ENCODE measurements at places on chromosomes 6 and 20. TPM values are rescaled to one million over a fixed set of nuclear protein-coding genes. Genes with fewer than 3 reads are reported as not detected.
A peak's percentile ranks its signal among the peaks of the same experiment; 100 is the strongest.

The DBNDD2 gene
- total RNA-seq = 7.9 TPM

The OR2B6 gene
- not detected for total RNA-seq

The OR2J3 gene
- 1.7 TPM for total RNA-seq

The BANF2 gene
- total RNA-seq = 29.5 TPM

The ANKRD66 gene
- not detected for total RNA-seq

The DUSP22 gene
- total RNA-seq = 129 TPM

The CCND3 gene
- 32.9 TPM for total RNA-seq

The PACRG gene
- 84.6 TPM for total RNA-seq

The STMND1 gene
- 19.3 TPM for total RNA-seq

- H3K36me3 ChIP-seq = no peaks in the 10 kb centered on the region
- peaks cover 5% of the 10 kb centered on the region for H3K4me1 ChIP-seq
- H3K27ac ChIP-seq = no peak overlapping the region
- DNase-seq = peak; percentile 32
These were observed 26.2 kb upstream of the NOL4L start for GRCh38 chr20:32611286-32611685.

DNA sequence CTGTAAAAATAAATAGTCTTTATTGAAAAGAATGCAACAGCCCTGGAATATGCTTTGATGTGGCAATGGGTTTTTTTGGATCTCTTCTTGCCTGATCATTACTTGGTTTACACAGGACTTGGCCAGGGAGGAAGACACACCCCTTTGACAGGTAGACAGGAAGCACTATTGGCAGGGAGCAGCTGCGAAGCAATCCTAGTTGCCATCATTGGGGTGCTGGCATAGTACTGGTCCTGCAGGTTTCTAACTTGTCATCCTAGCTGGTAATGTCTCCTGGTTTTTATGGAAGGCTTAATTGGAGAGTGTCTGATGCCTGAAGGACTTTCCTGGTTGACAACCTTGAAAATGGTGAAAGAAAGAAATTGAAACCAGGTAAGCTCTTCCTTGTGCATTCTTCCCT, 71.2 kb upstream of the CCN6 start:
- H3K27me3 ChIP-seq = no peaks in the 10 kb centered on the region
- no peak for DNase-seq
- no peaks in the 10 kb centered on the region for H3K36me3 ChIP-seq
- no peak overlapping the region for H3K27ac ChIP-seq
- no peak overlapping the region for H3K4me3 ChIP-seq

DNA sequence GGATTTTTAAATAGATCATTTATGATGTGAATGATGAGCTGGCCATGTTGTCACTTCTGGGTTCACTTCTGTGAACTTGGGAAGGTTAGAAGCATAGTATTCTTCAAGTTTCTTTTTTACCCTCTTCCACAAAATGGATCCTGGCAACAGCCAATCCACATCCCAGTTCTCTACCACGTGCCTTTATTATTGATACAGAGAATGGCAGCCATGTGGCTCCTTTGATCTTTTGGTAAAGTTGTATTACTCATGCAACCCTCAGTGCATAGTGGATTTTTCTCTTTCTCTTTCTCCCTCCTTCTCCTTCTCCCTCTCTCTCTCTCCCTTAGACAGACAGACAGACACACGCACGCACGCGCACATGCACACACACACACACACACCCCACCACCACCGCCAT, 50.0 kb downstream of the SYNDIG1 start:
- H3K4me3 ChIP-seq = no peak overlapping the region
- no peaks in the 10 kb centered on the region for H3K36me3 ChIP-seq
- DNase-seq = no peak
- no peak overlapping the region for H3K27ac ChIP-seq

- no peak overlapping the region for H3K4me3 ChIP-seq
- H3K4me1 ChIP-seq = no peaks in the 10 kb centered on the region
These were observed 79.1 kb downstream of the LYRM2 start for GRCh38 chr6:89559487-89559886.

DNA sequence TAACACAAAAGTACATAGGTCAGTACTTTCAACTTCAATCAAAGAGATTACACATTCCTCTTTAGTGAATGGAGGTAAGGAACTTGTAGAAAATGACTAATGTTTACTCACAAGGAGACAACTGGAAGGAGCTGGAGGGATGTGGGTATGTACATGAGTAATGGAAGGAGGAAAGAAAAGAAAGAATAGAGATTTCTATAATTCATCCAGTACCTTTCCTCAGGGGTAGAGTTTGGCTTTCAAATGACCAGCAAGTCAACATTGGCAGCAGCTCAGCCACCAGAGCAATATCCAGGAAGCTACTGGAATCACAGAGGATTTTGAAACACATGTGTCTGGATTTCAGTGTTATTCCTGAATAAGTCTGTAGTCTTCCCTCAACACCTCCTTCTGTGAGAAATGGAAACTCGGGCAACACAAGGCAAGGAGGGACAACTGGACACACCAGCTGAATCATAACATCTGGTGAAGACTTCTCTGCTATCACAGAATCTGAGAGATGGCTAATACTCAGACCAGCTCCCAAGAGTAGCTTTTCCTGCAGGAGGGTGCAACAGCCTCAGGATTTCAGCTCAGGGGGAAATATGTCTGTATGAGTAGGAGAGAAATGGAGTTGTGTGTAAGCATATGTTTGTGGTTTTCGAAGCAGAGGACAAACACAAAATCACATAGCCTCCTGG, 98.8 kb downstream of the HAO1 start:
- H3K27me3 ChIP-seq = no peaks in the 10 kb centered on the region
- no peaks in the 10 kb centered on the region for H3K4me1 ChIP-seq
- no peak overlapping the region for H3K27ac ChIP-seq
- H3K36me3 ChIP-seq = no peaks in the 10 kb centered on the region

DNA sequence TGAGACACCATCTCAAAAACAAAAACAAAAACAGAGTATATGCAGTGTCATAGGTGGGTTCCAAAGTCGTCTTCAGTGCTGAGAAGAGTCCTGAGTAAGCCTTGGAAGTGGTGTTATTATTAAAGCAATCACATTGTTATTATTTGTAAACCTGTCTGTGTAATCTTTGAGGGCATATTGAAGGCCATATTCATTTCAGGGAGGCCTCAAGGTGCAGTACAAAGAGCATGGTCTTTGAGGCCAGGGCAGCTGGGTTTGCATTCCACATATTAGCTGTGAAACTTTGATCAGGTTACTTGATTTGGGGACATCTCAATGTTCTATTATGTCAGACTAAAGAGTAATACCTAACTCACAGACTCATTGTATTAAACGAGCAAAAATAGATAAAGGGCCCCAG, 139.3 kb upstream of the SOX4 start:
- no peak for DNase-seq
- no peaks in the 10 kb centered on the region for H3K27me3 ChIP-seq
- H3K4me1 ChIP-seq = peaks cover 3% of the 10 kb centered on the region
- no peak overlapping the region for H3K4me3 ChIP-seq
- no peak overlapping the region for H3K27ac ChIP-seq

- no peak for DNase-seq
- H3K4me3 ChIP-seq = peak overlapping the region; percentile 79
- H3K27me3 ChIP-seq = no peaks in the 10 kb centered on the region
- peak overlapping the region; percentile 81 for H3K27ac ChIP-seq
- H3K36me3 ChIP-seq = no peaks in the 10 kb centered on the region
These were observed 1.9 kb downstream of the ABRACL start for GRCh38 chr6:139030228-139030963.

DNA sequence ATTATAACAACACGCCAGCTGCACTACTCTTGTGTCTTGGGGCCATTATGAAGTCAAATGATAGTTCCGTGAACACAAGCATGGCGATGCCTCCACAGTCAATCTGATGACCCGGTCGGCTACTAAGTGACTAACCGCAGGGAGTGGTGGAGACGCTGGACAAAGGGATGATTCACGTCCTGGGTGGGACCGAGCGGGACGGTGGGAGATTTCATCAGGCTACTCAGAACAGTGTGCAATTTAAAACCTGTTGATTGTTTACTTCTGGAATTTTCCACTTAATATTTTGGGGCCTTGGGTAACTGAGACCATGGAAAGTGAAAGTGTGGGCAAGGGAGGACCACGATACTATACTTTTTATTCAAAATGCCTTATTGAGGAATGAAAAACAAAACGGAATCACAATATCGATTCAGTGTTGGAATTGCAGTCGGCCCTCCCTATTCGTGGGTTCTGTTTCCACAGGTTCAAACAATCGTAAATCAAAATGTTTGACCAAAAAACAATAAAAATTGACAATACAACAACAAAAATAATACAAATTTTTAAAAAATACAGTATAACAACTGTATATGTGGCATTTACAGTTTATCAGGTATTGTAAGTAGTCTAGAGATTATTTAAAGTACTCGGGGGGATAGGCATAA, 66.5 kb downstream of the MYLK4 start:
- no peak overlapping the region for H3K27ac ChIP-seq
- no peaks in the 10 kb centered on the region for H3K36me3 ChIP-seq
- H3K4me1 ChIP-seq = no peaks in the 10 kb centered on the region
- H3K4me3 ChIP-seq = no peak overlapping the region

GRCh38 chr6:129710450-129711270, 683 bp upstream of the ARHGAP18 start:
- H3K27ac ChIP-seq = peak overlapping the region; percentile 31
- H3K4me3 ChIP-seq = peak overlapping the region; percentile 66
- peaks cover 10% of the 10 kb centered on the region for H3K4me1 ChIP-seq
- no peaks in the 10 kb centered on the region for H3K27me3 ChIP-seq
- no peaks in the 10 kb centered on the region for H3K36me3 ChIP-seq

- H3K36me3 ChIP-seq = no peaks in the 10 kb centered on the region
- no peaks in the 10 kb centered on the region for H3K4me1 ChIP-seq
- no peaks in the 10 kb centered on the region for H3K27me3 ChIP-seq
- DNase-seq = no peak
- no peak overlapping the region for H3K4me3 ChIP-seq
These were observed 38.0 kb downstream of the EZR start for GRCh38 chr6:158780988-158781691.

DNA sequence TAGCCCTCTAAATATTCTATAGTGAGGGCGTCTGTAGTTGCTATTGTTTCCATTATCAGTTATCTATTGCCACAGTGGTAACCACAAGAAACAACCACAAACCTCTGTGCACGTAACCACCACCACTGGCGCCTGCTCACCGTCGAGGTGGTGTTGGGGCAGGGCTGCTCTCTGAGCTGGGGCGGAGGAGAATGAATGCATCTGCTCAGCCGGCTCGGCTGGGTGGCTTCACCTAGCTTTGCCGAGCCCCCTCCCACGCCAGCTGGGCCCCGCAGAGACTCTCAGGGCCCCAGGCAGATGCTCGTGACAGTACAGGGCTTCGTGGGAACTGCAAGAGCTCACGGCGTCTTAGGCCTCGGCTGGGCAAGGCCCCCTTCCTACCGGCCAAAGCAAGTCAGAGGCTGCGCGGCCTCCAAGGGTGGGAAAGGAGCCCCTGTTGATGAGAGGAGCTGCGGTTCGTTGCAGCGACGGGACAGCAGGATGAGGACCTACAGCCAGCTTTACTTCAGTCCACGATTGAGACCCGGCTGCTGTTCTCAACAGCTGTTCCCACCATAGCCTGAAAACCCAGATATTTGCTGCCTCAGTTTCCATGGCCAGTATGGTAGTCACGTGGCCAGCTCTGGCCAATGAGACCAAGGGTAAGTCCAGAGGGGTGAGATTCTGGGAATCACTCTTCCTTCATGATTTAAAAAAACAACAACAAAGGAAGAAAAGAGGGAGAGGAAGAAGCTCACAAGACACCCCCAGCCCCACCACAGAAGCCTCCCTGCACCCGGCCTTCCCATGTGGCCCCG, 120.2 kb upstream of the AFDN start:
- no peak for DNase-seq
- no peaks in the 10 kb centered on the region for H3K27me3 ChIP-seq
- no peak overlapping the region for H3K4me3 ChIP-seq
- H3K36me3 ChIP-seq = no peaks in the 10 kb centered on the region

DNA sequence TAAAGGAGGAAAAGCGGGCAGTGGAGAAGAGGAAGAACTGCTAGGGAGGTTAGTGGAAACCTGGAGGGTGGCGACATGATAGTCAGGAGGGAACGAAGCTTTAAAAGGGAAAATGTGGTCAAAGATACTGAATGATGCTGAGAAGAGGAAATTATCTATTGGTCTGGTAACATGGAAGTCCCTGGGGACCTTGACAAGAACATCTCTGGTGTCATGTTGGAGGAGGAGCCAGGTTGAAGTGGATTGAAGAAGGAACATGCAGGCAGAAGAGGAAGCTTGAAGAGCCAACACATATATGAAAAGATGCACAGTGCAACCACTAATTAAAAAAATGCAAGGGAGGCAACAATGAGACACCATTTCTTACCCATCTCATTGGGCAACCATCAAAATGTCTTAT, 251.9 kb upstream of the RNF24 start:
- no peak for DNase-seq
- no peak overlapping the region for H3K27ac ChIP-seq
- H3K27me3 ChIP-seq = no peaks in the 10 kb centered on the region
- H3K4me3 ChIP-seq = no peak overlapping the region
- no peaks in the 10 kb centered on the region for H3K4me1 ChIP-seq

GRCh38 chr20:35515949-35516645, 13.4 kb downstream of the C20orf173 start:
- H3K36me3 ChIP-seq = no peaks in the 10 kb centered on the region
- H3K27ac ChIP-seq = no peak overlapping the region
- H3K4me1 ChIP-seq = no peaks in the 10 kb centered on the region
- no peak for DNase-seq
- H3K4me3 ChIP-seq = no peak overlapping the region

- no peak overlapping the region for H3K27ac ChIP-seq
- H3K4me3 ChIP-seq = peak overlapping the region; percentile 25
- no peaks in the 10 kb centered on the region for H3K4me1 ChIP-seq
- peak; percentile 74 for DNase-seq
These were observed 625.4 kb downstream of the QKI start for GRCh38 chr6:164039954-164040375.

DNA sequence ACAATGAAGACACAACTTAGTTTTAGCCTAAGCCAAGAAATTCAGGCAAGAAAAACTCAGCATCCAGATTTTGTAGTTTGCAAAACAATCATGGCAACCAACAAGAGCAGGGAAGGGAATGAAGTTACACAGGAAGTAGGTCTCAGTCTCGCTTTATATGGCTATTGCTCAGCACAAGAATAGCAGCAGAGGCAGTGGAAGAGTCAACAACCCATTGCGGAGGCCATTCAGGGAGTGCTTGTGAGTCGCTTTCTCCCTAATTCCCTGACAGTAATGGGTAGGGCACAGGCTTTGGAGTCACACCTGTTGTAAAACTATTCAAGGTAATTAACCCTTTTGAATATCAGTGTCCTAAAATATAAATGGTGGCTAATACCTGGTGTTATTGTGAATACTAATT, 238.5 kb downstream of the HDGFL1 start:
- H3K27ac ChIP-seq = no peak overlapping the region
- H3K27me3 ChIP-seq = no peaks in the 10 kb centered on the region
- DNase-seq = no peak

- no peaks in the 10 kb centered on the region for H3K36me3 ChIP-seq
- no peaks in the 10 kb centered on the region for H3K27me3 ChIP-seq
- H3K4me1 ChIP-seq = no peaks in the 10 kb centered on the region
- no peak overlapping the region for H3K27ac ChIP-seq
- no peak overlapping the region for H3K4me3 ChIP-seq
These were observed 27.4 kb upstream of the HLA-G start for GRCh38 chr6:29800254-29800653.

DNA sequence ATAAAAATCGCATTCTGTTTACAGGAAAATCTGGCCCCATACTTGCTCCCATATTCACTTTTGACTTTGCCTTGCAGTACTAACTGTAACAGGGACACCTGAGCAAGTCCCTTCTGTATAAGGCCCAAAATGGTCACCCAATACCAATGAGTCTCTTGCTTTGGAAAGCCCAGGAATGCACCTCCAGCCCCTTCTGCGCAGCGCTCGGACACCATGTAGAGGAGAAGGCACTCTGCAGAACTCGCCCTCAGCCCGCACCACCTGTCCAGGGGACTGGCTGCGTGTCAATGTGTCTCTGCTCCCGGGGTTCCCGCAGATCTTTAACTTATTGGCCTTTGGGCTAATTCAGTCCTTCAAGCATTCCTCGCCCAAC, 746 bp upstream of the PRND start:
- H3K27ac ChIP-seq = peak overlapping the region; percentile 13
- no peak for DNase-seq
- H3K4me1 ChIP-seq = peaks cover 16% of the 10 kb centered on the region
